ENCODE measurements at places on chromosomes 11 and 22. TPM values are rescaled to one million over a fixed set of nuclear protein-coding genes. Genes with fewer than 3 reads are reported as not detected.

Gene UBQLNL
- total RNA-seq: 0.42 TPM

Gene SRRD
- 15.4 TPM for total RNA-seq

Gene TYMP
- 41.0 TPM for total RNA-seq

Gene RFPL2
- not detected for total RNA-seq

Gene MALAT1
- total RNA-seq: 5,675 TPM

Gene RNASEH2C
- 87.0 TPM for total RNA-seq

Gene UEVLD
- 29.5 TPM for total RNA-seq

Gene CCDC188
- 0.17 TPM for total RNA-seq

Gene CNGA4
- total RNA-seq: not detected

Gene TBX10
- not detected for total RNA-seq

GRCh38 chr11:38136887-38137286 is 1538.9 kb upstream of the RAG2 start:
- no peaks in the 10 kb centered on the region for H3K27me3 ChIP-seq
- DNase-seq: no peak
- H3K4me1 ChIP-seq: no peaks in the 10 kb centered on the region
- H3K36me3 ChIP-seq: no peaks in the 10 kb centered on the region

- no peaks in the 10 kb centered on the region for H3K27me3 ChIP-seq
- no peak overlapping the region for H3K4me3 ChIP-seq
- peaks cover 14% of the 10 kb centered on the region for H3K4me1 ChIP-seq
Measured at GRCh38 chr22:38796262-38796957, 2.5 kb upstream of the DNAL4 start.

GRCh38 chr11:17005646-17006045 is 8.6 kb downstream of the PLEKHA7 start:
- no peaks in the 10 kb centered on the region for H3K4me1 ChIP-seq
- no peaks in the 10 kb centered on the region for H3K36me3 ChIP-seq
- no peak overlapping the region for H3K27ac ChIP-seq
- no peak for DNase-seq
- no peaks in the 10 kb centered on the region for H3K27me3 ChIP-seq

DNA sequence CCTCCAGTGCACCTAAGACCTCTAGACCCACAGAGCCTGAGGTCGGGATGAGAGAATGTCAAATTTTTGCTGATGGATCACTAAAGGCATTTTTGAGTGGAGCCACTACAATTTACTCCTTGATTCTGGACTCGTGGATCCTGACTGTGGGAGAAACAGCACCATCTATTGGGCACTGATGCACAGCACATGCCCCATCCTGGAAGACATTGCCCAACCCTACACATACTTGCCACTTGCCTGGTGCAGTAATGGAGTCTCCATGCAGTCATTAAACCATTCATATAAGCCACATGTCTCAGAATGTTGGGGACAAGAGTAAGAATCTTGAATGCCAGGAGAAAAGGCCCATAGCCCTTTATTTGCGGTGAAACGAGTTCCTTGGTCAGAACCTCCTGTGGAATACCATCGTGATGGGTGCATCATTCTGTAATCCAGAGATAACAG is 103.9 kb downstream of the GGTLC2 start:
- DNase-seq: no peak
- no peak overlapping the region for H3K27ac ChIP-seq
- H3K27me3 ChIP-seq: peaks cover 23% of the 10 kb centered on the region
- H3K4me1 ChIP-seq: no peaks in the 10 kb centered on the region
- no peak overlapping the region for H3K4me3 ChIP-seq

GRCh38 chr11:1122664-1123002 is 35.1 kb upstream of the MUC5AC start:
- DNase-seq: no peak
- no peaks in the 10 kb centered on the region for H3K36me3 ChIP-seq
- no peak overlapping the region for H3K4me3 ChIP-seq
- no peaks in the 10 kb centered on the region for H3K4me1 ChIP-seq
- H3K27ac ChIP-seq: no peak overlapping the region

DNA sequence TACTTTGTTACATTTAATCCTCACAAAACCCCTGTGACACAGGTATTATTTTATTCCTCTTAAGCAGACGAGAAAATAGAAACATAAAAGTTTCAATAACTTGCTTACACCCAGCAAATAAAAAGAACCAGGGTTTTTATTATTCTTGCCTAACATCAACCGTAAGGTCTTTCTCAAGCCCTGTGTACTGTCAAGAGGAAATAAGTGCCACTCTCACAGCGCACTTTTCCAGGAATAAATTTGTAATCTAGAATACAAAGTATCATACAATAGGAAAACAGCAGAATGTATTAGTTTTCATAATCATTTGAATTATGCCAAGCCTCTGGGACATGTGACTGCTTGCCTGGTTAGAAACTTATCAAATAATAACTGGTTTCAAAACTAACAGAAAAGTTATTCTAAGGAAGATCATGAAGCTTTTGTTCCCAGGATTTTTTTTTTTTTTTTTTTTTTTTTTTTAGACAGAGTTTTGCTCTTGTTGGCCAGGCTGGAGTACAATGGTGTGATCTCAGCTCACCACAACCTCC is 7.4 kb downstream of the CCDC34 start:
- H3K27ac ChIP-seq: no peak overlapping the region
- no peaks in the 10 kb centered on the region for H3K4me1 ChIP-seq
- DNase-seq: no peak
- no peaks in the 10 kb centered on the region for H3K36me3 ChIP-seq
- H3K27me3 ChIP-seq: no peaks in the 10 kb centered on the region

DNA sequence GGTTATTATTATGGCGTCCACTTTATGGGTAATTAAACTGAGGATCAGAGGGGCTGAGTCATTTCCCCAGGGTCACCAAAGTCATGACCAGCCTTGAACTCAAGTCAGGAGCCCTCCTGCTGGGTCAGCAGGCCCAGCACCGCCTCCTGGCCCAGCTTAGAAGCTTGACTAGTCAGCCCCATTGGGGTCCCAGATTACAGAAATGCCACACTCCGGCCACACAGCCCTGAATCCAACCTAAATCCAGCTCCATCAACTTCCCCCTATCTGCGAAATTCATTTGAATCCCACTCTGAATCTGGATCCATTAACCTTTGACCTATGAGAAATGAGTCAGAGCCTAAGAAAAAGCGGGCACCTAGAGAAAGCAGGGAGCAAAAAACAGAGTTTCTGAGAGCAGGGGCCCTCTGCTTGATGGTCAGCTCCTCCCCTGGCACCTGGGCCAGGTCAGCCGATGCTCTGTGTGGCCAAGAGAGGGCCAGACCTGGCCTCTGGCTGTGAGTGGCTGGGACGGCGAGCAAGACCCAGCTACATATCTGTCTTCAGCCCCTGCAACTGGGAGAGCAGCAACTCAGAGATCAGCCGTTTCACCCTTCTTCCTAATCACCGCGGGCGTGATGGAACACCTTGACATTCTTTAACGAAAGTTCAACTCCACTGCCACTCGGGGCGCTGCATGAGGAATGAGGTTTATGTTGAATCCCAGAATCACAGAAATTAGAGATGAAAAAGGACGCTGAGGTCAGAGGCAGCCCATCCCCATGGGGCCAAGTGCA is 196.1 kb downstream of the TRIM29 start:
- H3K4me3 ChIP-seq: no peak overlapping the region
- no peak for DNase-seq
- H3K27ac ChIP-seq: no peak overlapping the region
- H3K4me1 ChIP-seq: no peaks in the 10 kb centered on the region

DNA sequence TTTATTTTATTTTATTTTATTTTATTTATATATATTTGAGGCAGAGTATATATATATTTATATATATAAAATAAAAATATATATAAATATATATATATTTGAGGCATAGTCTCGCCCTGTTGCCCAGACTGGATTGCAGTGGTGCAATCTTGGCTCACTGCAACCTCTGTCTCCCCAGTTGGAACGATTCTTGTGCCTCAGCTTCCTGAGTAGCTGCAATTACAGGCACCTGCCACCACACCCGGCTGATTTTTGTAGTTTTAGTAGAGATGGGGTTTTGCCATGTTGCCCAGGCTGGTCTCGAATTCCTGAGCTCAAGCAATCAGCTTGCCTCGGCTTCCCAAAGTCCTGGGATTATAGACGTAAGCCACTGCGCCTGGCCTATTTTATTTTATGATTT is 31.4 kb downstream of the ACO2 start:
- H3K27me3 ChIP-seq: no peaks in the 10 kb centered on the region
- peaks cover 16% of the 10 kb centered on the region for H3K36me3 ChIP-seq
- H3K27ac ChIP-seq: no peak overlapping the region
- no peak for DNase-seq
- peaks cover 41% of the 10 kb centered on the region for H3K4me1 ChIP-seq

DNA sequence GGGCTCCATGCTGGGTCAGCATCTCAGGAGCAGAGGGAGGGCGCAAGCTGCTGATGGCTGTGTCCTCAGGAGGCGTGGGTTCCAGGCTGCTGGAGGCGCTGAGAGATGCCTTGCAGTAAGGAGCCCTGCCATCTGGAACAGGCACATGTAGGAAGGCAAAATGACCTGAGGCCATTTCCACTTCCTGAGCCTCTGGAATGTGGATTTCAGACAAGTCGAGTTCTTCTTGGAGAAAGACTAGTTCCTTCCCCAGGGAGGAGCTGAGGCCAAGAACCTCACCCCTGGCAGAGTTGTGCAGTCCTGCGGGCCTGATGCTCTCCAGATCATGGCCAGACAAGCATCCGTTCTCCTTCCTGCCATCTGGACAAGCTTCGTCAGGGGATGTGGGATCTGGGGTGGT is 19.3 kb downstream of the HPS4 start:
- H3K27me3 ChIP-seq: no peaks in the 10 kb centered on the region
- H3K27ac ChIP-seq: no peak overlapping the region
- DNase-seq: no peak
- H3K4me1 ChIP-seq: peaks cover 11% of the 10 kb centered on the region
- H3K4me3 ChIP-seq: no peak overlapping the region

DNA sequence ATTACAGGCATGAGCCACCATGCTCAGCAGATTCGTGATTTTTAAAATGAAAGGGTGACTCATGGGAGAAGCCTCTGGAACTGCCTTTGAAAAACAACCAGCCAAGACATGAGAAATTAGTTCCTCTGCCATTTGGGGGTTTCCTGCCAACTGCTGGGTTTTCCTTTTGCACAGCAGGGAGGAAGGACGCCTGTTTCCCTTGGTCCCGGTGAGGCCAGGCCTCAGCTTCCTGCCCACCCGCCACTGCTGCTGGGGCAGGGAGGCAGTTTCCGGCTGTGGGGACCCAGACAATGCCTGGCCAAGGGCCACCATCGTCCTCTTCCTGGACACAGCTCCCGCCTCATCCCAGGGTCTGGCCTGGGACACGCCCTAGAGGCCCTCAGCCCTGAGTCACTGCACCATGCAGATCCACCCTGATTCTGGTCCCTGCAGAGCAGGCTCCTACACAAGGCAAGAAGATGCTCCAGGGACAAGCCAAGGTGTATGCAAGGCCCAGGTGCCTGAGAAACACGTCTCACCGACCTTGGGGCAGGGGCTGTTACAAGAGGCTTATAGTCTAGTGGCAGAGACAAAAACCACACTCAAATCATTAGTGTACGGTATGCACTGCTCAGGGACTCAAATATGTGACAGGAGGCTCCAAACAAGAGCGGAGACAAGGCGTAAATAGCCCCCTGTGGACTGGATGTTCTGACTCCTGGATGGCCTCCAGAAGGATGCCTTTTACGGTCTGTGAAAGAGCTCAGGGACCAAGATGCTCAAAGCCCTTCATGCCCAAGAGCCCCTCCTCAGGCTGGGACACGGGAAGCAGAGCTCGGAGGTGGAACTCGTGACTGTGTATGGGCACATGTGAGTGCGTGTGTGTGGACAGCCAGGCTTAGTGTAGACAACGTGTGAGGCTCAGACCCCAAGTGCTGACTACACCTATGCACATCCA is 10.0 kb downstream of the PPM1F start:
- H3K27me3 ChIP-seq: no peaks in the 10 kb centered on the region
- no peak for DNase-seq
- H3K36me3 ChIP-seq: peaks cover 33% of the 10 kb centered on the region
- peak overlapping the region; percentile 94 for H3K27ac ChIP-seq
- H3K4me1 ChIP-seq: peaks cover 86% of the 10 kb centered on the region
- no peak overlapping the region for H3K4me3 ChIP-seq

DNA sequence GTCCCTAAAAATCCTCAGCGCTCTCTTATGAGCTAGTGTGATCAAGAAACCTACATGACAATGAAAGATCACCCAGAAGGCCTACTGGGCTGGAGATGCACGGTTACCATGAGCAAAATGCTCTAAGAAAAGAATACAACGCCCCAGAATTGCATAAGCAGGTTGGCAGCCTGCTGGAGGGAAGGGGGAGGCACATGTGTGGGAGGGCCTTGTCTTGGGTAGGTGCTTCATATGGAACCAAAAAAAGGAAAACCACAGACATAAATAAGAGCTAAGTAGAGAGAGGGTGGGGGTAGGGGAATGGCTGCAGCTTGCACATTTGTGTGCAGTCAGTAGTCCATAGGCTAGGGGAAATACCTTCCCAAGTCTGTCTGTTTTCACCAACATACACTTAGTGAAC is 2.8 kb downstream of the SIAE start:
- H3K4me3 ChIP-seq: no peak overlapping the region
- H3K36me3 ChIP-seq: peaks cover 8% of the 10 kb centered on the region
- H3K27me3 ChIP-seq: no peaks in the 10 kb centered on the region
- no peak for DNase-seq

- no peak for DNase-seq
- no peaks in the 10 kb centered on the region for H3K36me3 ChIP-seq
- H3K4me3 ChIP-seq: no peak overlapping the region
- H3K27me3 ChIP-seq: no peaks in the 10 kb centered on the region
Measured at GRCh38 chr11:11672789-11673188, 51.0 kb upstream of the GALNT18 start.

- DNase-seq: no peak
- no peak overlapping the region for H3K4me3 ChIP-seq
- H3K36me3 ChIP-seq: no peaks in the 10 kb centered on the region
- no peak overlapping the region for H3K27ac ChIP-seq
- H3K27me3 ChIP-seq: no peaks in the 10 kb centered on the region
Measured at GRCh38 chr11:117934526-117935307, 5.5 kb upstream of the TMPRSS13 start.

DNA sequence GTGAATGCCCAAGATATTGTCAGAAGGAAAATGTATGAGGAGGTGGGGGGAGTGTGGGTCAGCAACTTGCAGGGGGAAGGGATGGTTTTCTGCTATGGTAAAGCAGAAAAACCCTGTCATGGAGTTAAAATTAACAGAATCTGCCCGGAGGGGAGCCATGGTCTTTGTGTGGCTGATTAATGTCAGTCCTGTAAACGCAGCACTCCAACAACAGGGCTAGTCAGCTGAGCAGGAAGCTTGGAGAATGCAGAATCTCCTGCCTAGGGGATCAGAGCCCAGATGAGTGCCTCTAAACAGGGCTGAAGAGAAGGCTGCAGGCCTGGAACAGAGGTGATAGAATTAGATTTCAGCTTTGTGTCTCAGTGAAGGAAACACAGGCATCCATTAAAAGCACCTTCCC is 140.9 kb upstream of the MTNR1B start:
- H3K4me1 ChIP-seq: peaks cover 25% of the 10 kb centered on the region
- no peaks in the 10 kb centered on the region for H3K27me3 ChIP-seq
- H3K27ac ChIP-seq: no peak overlapping the region
- no peak overlapping the region for H3K4me3 ChIP-seq
- no peaks in the 10 kb centered on the region for H3K36me3 ChIP-seq
- DNase-seq: no peak

All from esophagus muscularis mucosa (tissue), 4 donors.